ENCODE measurements at places on chromosomes 2 and 18.

DNA sequence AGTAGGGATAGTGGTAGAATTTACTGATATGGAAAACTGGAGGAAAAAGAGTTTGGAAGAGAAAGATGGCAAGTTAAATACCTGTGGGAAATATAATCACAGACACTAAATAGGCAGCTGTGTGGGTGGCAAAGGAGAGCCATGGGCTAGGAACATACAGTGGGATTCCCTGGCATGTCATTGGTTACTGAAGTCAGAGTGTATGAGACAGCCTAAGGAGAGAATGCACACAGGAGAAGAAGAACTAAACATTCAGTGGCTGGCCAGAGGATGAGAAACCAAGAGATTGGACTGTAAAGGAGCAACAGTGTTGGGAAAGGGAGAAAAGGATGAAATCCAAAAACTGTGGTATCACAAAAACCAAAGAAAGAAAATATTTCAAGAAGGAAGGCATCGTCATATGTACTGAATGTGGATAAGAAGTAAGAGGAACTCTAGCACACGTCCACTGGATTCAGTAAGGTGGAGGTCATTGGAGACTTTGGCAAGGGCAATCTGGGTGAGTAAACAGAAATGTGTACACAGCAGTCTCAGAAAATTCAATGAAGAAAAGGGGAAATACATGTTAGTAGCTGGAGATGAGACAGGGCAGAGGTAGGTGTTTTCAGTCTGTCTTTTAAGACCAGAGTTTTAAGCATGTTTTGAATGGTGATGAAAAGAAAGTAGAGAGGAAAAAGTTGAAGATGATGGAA lies 83.3 kb downstream of the SPIRE1 start:
- DNase-seq: no peak

DNA sequence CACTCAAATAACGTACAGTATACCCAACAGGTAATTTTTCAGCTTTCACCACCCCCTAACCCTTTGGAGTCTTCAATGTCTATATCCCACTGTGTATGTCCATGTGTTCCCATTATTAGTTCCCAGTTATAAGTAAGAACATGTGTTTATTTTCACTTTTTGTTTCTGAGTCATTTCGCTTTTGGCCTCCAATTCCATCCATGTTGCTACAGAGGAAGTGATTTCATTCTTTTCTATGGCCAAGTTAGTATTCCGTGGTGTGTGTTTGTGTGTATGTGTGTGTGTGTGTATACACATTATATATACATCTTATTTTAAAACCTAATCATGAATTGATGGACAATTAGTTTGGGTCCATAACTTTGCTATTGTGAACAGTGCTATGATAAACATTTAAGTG lies 464.4 kb downstream of the CMPK2 start:
- DNase-seq: no peak

DNA sequence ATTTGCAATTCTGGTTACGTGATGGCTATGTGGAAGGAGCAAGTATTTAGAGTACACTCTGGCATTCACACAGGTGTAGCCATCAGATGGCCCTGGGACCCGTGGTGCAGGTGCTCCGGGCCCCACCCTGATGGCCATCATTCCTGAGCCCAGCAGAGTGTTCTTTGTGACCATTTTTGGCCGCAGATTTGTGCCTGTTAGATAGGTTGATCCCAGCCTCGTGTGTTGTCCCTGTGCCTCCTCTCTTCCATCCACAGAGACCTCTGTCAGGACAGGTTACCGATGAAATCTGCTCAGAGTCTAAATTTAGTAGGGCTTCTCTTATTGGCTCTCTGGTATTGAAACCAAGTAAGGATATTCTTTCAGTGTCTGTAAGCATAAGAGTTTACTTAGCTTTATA lies 33.9 kb downstream of the MAPRE2 start:
- no peak for DNase-seq

- DNase-seq: no peak
Observed at GRCh38 chr2:65722028-65722778, 289.8 kb upstream of the SPRED2 start.

DNA sequence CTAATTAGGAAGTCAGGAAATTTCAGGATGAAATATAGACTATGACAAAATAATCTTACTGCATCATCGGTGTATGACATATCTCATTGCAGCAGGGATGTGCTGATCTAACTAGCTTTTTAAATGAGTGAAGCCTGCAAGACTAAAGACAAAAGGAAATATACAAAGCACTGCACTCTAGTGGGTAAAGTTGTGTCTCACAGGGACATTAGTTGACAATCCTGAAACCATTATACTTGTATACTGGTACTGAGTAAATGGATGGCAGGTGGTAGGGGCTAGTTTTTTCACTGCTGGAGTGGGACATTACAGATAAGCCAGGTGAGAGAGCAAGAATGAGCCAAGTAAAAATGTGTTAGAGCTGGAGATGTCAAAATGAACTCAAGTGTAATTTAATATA lies 317.5 kb upstream of the RAB6C start:
- DNase-seq: no peak

- no peak for DNase-seq
Observed at GRCh38 chr2:8893978-8894820, 56.8 kb upstream of the KIDINS220 start.

DNA sequence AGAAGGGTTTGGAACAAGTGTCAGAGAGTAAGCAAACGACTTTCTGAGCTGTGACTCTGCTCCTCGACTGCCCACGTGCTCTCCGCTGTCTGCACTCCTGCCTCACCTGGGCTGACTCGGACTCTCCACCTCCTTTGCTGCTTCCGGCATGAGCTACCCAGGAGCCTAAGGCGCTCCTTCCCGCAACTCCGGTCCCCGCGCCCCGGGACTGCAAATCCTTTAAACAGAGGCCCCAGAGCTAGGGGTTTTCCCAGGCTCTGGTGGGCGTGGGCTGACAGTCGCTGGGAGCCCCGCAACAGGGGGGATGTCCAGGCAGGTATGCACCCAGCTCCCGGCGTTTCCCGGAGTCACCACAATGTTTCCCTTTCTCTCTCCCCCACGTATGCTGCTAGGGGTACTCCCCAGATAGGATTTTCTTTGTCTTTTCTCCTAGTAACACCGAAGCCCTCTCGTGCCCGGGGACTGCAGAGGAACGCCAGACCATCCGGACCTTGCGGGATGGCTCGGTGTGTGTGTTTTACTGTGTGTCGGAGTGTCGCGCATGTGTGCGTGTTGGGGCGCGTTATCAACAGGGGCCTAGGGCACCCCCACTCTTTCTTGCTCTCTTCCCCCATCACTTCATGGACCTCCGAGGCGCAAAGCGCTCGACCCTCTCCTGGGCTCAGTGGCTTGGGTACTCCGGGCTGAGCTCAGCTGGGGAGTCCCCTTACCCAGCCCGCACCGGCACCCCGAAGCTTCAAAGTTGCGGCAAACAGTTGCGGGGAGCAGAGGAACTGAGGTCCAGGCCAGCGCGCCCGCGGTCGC lies 691 bp upstream of the THSD7B start:
- DNase-seq: no peak

DNA sequence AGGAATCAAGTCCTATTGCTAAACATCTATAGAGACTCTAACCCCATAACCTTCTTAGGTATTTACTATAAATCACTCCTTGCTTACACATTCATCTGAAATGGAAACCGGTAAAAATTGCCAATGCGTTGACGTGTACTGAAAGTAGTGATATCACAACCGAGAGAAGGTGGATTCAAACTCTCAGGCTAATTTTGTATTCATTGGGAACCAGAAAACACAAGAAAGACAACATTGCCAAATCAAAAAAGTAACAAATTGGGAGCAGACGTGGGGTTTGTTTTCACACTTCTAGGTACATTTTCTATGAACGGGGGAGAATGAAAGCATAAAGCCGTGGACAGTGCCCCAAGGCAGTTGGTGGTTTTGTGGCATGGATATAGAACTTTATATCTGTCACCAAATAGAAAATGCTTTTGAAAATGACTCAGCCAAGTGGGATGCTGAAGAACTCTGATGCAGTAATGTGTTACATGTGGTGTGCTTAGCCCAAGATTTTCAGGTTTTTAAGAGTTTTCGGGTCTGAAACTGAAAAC lies 155.1 kb upstream of the RASGRP3 start:
- DNase-seq: no peak

- DNase-seq: no peak
Observed at GRCh38 chr2:219421323-219421722, 3.1 kb downstream of the DES start.

- no peak for DNase-seq
Observed at GRCh38 chr2:55138014-55138881, 88.0 kb upstream of the RTN4 start.

DNA sequence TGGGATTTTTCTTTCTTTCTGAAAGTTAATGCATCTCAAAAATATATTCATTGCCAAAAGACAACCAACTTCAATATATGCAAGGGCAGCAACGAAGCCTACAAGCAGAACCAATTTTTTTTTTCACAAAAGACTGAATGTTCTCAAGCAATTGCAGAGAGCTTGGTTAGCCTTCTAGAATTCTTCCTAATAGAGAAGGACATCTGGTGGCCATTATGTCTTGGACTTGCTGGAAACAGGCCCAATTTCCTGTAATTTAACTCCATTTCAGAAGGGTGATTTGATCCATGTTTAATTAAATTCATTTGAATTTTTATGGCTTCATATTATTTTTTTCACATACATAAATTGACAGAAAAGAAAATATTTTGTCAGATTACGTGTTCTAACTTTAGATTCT lies 208.0 kb downstream of the TPGS2 start:
- DNase-seq: no peak

GRCh38 chr2:145114726-145115125 lies 594.8 kb upstream of the ZEB2 start:
- DNase-seq: no peak

DNA sequence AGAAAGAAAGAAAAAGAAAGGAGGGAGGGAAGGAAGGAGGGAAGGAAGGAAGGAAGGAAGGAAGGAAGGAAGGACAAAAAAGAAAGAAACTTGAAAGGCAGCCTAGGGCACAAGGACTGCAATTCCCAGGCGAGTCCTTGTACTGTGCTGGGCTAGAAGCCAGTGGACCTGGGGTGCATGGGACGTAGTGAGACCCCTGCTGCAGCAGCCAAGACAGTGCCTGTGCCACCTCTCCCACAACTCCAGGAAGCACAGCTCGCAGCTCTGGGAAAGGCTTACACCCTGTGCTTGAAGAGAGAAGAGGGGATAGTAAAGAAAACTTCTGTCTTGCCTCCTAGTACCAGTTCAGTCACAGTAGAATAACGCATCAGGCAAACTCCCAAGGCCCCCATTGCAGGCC lies 227.9 kb upstream of the CDH7 start:
- no peak for DNase-seq

DNA sequence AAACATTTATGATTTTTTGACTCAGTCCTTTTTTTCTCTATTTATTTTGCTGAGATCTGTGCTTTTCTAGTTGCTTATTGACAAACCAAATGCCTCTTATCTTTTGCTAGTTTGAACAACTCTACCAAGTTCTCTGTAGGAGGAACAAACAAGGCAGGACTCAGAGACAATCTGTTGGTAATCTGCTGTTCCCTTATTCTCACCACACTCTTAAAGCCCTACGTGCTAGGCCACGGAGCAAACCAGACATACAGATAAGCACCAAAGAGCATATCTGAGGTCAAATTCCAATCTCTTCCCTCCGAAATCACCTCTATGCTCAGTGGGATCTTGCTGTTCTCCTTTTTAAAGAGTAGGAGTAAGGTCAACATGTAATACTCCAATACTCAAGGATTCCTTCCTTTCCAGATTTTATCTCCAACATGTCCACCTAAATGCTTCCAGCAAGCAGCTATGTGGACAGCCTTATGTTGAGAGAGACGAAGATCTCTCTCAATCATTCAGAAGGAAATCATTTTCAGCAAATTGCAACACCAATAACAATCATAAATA lies 18.4 kb downstream of the FN1 start:
- no peak for DNase-seq

GRCh38 chr18:68848242-68848641 lies 50.4 kb downstream of the CCDC102B start:
- no peak for DNase-seq

DNA sequence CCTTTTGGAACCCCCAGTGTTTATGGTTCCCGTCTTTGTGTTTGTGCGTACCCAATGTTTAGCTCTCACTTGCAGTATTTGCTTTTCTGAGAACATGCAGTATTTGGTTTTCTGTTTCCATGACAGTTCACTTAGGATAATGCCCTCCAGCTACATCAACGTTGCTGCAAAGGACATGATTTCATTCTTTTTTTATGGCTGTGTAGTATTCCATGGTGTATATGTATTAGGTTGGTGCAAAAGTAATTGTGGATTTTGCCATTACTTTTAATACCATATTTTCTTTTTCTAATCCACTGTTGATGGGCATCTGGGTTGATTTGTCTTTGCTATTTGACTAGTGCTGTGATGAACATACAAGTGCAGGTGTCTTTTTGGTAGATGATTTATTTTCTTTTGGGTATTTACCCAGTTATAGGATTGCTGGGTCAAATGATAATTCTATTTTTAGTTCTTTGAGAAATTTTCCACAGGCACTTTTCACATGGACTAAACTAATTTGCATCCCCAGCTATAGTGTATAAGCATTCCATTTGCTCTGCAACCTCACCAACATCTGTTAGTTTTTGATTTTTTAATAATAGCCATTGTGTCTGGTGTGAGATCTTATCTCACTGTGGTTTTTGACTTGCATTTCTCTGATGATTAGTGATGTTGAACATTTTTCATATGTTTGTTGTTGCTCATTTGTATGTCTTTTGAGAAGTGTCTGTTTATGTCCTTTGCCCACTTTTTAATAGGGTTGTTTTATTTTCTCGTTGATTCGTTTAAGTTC lies 63.6 kb downstream of the CERS6 start:
- no peak for DNase-seq

DNA sequence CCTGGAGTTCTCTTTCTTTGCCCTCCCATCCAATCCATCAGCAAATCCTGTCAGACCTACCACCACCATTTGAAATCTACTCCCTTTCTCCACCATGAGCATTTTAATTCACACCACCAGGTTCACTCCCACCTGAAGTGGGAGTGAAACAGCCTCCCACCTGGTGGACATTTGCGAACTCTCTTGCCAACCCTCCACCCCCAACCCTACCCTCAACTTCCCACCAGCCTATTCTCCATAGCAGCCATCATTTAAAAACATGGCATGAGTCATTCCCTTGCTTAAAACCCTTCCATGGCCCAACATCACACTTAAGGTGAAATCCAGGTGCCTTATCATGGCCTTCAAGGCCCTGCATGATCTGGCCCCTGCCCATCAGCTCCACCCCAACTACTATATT lies 3.5 kb downstream of the RTKN start:
- DNase-seq: no peak

DNA sequence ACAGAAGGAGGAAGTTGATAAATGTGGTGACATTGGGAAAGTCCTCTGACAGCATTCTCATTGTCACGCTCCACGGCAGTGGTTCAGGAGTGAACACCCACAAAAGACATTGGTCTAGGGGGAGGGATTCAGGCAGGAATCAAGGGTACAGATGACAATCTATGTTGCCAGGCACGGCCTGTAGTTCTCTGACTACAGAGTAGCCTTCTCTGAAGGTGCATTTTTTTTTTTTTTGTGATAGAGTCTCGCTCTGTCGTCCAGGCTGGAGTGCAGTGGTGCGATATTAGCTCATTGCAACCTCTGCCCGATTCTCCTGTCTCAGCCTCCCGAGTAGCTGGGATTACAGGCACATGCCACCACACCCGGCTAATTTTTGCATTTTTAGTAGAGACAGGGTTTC lies 7.4 kb upstream of the MOB1A start:
- no peak for DNase-seq
